CD8-positive, alpha-beta T cell (primary cell): ENCODE measurements at places on chromosomes 13 and 19.

- no peak for DNase-seq
These were observed 19.9 kb downstream of the TMED1 start for GRCh38 chr19:10815969-10816644.

DNA sequence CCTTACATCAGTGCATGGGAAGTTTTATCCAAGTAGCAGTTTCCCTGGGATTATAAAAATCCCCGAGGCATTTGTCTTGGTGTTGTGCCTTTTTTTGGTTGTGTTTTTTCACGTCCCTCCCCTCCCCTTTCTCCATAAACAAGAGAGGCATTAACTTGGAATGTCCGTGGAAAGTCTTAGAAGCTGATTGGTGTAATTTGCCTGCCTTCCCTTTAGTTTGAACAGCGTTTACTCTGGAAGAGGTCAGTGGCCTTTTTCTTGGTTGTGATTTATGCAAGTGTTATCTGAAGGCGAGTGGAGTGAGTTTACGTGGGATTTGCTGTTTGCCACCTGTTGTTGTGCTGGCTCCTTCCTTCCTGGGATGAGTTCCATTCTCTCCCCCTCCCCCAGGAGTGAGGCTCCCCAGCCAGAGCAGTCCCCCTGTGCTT, 7.2 kb downstream of the ACTN4 start:
- DNase-seq = no peak

DNA sequence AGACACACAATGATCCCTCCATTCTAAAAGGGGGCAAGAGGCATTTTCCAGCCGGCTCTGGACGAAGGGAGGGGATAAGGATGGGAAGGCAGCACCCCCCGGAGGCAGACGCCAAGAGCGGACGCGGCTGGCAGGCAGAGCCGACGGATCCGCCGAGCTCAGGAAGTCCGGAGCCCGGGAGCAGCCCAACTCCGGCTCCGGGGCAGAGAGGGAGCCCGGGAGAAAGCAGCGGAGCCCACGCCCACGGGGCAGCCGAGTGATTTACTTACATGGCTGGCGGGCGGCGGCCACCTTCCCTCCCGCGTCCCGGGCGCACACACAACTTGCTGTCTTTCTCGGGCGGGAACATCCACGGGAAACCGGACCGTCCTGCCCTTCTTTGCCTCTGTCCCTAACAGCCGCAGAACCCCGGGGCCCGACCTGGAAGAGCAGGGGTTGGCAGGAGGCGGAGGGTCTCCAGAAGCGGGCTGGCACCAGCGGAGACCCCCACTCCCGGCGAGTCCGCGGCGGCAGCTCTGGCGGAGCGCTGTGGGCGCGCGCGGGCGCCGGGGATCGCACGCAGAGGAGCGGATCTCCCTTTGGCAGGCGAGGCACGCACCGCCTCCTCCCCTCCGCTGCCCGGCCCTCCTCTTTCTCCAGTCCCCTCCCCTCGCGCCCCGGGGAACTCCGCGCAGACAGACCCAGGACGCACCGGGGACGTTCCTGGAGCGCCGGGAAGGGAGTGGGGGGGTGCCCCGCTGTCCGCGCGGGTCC, at the start of gene LHFPL6:
Gene LHFPL6, minus strand, starts transcription at position 580 of the 753 bp plus-strand sequence.
- DNase-seq = peak; percentile 60

DNA sequence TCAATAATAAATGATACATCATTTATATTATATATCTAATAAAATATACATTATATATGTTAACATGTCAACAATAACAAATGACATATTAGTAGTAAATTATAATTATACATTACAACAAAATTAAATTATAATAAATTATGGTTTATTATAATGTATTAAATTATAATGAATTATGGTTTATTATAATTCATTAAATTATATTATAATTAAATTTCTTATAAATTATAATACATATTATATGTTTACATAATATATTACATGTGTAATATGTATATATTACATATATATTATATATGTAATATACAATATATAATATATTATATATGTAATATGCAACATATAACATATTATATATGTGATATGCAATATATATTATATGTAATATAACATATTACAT, 20.5 kb downstream of the C3 start:
- no peak for DNase-seq

DNA sequence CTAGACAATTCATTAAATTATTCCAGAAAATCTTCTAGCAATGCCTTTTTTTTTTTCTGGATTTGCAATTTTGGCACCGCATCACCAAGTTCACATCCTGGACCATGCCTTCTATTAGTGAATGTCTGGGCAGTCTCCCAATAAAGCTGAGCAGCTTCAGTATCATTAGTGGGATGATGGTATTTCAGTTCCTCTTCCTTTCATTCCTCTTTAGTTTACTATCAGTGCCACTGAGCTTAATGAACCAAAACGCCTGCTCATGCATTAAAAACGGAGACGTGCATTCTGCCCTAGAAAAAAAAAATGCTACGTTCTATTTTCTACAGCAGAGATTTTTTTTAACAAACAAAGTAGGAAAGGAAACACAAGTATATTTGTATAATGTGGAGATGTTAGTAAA, 343.0 kb downstream of the PCDH9 start:
- DNase-seq = no peak

DNA sequence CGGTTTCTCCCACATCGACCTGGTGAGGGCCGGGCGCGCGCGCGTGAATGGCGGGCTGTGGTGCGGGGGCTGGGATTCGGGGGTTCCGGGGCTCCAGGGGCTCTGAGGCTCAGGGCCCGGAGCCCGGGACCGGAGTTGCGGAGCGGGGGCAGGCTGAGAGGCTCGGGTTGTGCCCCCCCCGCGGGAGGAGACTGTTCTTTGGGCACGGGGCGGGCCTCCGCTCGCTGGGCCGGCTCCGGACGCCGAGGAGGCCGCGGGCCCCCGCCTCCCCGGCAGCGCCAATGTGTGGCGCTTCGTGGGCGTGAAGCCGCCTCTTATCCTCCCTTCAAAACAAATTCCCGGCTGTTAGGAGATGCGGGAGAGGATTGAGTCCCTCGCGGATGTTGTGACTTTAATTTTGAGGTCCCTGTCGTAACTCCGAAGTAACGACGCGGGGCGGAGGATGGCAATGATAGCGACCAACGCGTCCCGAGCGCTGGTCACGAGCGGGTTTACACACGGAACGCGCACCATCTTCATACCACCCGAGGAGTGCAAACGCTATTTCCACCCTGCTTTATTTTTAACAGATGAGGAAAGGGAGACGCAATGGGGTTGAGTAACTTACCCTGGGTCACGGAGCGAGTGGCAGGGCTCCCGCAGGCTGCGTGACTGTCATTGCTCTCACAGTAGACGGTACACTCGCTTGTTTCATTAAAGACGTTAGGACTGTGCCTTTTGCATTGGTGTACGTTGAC, 536 bp downstream of the UBA2 start:
- peak; percentile 26 for DNase-seq

DNA sequence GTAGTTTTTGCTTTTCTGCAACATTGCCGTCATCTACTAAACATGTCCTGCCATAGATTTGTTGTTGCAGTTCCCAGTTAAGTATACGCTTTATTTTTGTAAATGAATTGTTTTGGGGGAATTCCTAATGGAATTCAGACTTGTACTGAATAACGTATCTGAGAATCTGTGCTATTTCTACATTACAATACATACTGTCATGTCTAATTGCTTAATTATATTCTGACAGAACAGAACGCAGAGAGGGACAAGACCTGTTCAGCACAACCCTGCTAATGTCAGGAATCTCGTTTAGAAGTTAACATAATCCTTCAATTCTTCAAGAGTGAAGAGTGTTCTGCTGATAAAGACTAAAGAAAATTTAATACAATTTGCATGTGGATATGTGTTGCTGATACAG, 861.1 kb upstream of the KLHL1 start:
- DNase-seq = no peak

GRCh38 chr19:39415111-39416046, 2.9 kb downstream of the PLEKHG2 start:
- DNase-seq = peak; percentile 46

DNA sequence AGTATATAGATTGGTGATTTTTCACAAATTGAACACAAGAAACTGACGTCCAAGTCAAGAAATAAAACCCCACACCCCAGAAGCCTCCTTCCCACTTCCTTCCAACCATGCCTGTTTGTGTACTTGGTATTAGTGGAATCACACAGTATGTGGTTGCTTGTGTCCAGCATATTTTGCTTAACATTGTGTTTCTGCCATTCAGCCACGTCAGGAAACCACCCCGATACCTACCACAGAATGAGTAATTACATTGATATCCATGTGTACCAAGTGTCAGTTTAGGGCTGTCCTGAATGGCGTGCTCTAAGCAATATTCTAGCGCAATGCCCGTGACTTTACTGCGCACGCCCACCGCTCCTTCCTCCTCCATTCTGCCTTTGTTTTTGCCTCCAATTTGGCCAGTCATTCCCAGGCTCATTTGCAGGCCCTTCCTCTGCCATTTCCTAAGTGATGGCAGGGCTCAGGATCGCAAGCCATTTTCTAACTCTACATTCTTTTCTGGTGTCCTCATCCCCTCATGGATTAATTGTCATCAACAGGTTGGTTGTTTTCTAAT, 25.9 kb upstream of the MPHOSPH8 start:
- DNase-seq = no peak

DNA sequence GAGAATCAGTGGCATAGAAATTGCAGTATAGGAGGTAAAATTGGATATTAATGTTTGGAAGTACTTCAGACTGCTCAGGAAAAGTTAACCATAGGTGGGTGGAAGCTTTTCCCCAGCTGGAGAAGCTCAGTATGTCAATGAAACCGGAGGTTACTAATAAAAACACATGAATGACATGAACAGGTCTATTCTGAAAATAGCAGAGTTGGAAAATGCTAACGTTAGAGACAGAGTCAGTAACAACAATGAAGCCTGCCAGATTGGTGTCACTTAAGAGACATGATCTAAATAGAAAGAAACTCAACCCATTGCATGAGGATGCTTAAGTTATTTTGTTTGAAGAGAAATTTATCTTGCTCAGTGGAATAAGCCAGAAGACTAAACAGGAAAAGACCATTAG, 364.5 kb downstream of the DNAJC15 start:
- no peak for DNase-seq
